ENCODE measurements at places on chromosomes 7 and 10.
A peak's percentile ranks its signal among the peaks of the same experiment; 100 is the strongest.

GRCh38 chr10:132270256-132270655 lies 37.5 kb downstream of the STK32C start:
- DNase-seq = no peak

DNA sequence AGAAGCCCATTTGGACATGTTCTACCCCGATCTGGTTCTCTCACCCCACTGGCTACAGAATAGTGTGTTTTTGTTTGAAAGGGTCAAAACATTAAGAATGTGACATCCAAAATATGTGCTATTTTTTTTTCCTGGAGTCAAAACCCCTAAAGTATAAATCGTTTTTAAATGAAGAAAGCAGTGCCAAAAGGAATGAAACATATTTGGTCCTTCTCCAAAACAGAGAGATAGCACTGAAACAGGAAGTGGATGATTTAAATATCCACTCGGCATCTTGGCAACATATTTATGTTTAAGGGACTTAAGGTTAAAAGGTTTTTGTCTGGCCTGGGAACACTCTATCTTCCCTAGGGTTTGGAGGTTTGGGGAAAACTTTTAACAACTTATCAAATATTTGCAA lies 32.3 kb downstream of the CALD1 start:
- no peak for DNase-seq

DNA sequence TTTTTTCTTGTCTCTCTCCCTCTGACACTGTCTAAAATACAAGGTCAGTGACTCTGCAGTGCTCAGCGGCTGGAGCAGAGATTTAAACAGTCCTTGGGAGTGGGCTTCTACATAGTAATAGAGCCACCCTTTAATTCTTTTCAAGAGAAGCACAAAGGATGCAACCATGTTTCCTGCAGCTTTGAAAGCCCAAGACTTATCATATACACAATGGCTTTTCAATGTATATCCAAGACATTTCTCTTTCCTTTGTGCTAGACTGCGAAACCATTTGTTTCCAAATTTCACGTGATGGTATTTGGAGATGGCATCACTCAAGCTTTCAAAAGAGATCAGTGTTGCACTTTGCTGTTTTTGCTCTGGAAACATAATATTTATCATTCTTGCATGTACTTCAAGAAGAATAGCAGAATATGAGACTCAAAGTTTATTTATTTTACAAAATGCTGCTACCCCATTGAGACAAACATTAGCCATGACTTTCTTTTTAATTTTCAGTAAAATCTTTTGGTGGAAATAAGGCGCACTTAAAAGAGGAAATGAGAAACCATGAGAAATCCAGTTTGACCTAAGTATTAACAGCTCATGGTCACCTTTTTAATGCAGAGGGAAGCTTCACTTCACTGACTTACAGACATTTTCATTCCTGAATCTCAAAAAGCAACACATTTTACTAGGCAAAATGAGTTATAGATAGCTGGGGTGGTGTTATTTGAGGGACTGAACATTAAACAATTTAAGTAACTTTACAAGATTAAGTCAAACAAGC lies 76.6 kb downstream of the SEMA3C start:
- no peak for DNase-seq

GRCh38 chr7:155483868-155484325 lies 26.0 kb downstream of the EN2 start:
- DNase-seq = no peak

GRCh38 chr10:30583778-30584415 lies 45.7 kb downstream of the LYZL2 start:
- DNase-seq = no peak

GRCh38 chr7:129853661-129854268 lies 99.0 kb downstream of the UBE2H start:
- DNase-seq = no peak

GRCh38 chr7:111137296-111138192 lies 46.6 kb downstream of the LRRN3 start:
- no peak for DNase-seq

DNA sequence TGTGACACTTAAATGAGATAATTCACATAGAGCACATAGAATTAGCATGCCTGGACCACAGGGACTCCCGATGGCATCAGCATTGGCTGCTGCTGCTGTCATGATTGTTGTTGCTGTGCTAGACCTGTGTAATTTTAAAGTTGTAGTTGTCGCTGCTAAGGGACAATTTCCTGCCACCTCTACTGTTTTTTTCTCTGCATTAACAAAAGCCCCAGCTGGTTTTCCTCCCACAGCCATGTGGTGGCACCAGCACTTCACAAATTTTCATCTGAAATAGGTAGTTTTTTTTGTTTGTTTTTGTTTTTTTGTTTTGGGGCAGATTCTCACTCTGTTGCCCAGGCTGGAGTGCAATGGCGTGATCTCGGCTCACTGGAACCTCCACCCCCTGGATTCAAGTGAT lies 25.4 kb upstream of the PRXL2A start:
- DNase-seq = peak; percentile 27

DNA sequence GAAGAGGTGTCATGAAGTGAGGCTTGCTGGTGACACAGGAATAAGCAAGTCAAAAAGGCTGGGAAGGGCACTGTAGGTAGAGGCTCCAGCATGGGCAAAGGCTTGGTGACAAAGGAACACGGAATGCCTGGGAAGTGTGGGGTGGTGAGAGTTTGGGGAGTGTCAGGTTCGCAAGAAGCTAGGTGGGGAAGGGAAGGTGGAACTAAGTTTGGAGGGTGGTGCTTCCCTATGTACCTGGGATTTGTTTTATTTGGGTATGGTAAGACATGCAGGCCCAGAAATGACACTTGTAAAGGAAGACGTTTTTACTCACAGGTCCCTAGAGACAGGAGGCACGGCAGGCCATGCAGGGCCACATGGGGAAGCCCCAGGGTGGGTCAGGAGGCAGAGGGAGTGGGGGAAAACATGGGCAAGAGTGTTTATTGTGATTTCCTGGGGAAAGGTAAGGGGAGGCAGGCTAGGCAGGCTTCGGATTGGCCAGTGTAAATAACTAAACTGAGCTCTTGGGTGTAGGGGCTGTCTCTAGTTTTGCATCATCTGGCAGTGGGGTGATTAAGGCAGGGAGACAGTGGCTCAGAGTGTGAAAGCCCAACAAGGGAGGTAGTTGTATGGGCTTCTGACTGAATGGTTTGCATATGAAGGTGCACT lies 52.1 kb downstream of the SH2D4B start:
- no peak for DNase-seq

GRCh38 chr10:58897236-58897635 lies 279.2 kb upstream of the PHYHIPL start:
- DNase-seq = no peak

GRCh38 chr7:155462163-155462735 lies 4.3 kb downstream of the EN2 start:
- no peak for DNase-seq

GRCh38 chr10:77070346-77070745 lies 567.3 kb downstream of the KCNMA1 start:
- DNase-seq = no peak

GRCh38 chr7:106305732-106306131 lies 20.9 kb upstream of the NAMPT start:
- no peak for DNase-seq

- no peak for DNase-seq
Measured at GRCh38 chr10:126199221-126199998, 188.9 kb downstream of the ADAM12 start.

DNA sequence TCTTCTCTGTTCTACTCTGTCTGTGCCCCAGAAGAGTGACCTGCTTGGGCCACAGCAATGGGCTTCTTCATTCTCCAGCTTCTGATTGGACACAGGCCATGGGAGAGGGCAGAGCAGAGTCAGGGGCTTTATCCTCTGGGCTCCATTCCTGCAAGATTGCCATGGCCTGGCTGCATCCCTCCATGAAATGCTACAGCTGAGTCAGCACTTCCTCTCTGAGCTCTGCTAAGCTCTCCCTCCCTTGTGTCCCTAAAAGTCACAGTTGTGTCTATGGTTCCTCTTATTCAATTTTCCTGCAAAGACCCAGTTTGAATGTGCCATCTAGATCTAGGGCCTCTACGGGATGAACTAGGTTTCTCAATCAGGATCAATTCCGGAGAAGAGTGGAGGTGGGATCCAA lies 903.8 kb downstream of the TYW1 start:
- no peak for DNase-seq

DNA sequence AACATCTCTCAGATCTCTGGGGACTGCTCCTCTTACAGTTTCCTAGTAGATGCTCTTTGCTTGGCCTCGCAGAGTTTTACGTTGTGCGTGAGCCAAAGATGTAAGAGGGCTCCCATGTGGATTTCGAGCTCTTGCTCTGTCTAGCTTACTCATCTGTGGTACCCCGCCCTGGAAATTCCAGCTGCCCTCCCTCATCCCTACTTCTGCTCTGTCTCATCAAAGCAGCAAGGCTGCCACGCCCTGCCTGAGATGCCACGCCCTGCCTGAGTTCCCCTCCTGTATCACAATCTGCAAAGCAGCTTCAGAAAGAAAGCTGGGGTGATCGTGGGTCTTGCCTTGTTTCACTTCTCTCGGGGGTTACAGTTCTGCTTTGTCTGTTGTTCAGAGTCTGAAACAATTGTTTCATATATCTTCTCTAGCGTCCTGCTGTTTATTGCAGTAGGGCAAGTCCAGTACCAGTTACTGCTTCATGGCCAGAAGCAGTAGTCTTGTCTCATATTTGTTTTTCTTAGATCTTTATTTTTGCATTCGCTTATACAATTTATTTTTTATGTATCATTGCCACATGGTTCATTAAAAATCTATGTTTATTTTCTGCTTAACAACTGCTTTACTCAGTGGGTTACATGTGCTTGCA lies 36.1 kb upstream of the CCNY start:
- no peak for DNase-seq

DNA sequence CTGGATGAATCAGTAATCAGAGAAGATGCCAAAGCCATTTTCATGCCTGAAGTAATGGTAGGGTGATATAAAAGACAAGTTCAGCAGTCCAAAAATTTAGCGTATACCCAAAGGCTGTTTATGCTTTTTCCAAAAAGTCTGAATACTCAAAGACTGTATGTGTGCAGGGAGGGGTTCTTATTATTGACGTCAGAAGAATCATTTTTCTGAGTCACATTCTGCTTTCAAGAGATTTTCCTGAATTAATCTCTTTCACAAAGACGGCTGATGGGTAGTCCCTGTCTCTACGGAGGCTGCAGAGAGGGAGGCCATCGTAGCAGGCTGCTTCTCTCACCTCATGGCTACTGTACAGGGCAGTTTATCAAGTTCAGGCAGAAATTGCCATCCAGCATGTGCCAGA lies 30.7 kb upstream of the ABLIM1 start:
- no peak for DNase-seq

- no peak for DNase-seq
Measured at GRCh38 chr10:129472696-129473555, 5.9 kb downstream of the MGMT start.

GRCh38 chr10:118710487-118710886 lies 44.3 kb downstream of the CACUL1 start:
- no peak for DNase-seq

GRCh38 chr10:71297343-71297742 lies 21.7 kb upstream of the SLC29A3 start:
- no peak for DNase-seq

- no peak for DNase-seq
Measured at GRCh38 chr7:79664884-79665676, 211.6 kb upstream of the MAGI2 start.

- DNase-seq = no peak
Measured at GRCh38 chr7:158585721-158586498, 1.7 kb downstream of the PTPRN2 start.

GRCh38 chr7:36391436-36392198 lies 2.0 kb downstream of the ANLN start:
- no peak for DNase-seq

DNA sequence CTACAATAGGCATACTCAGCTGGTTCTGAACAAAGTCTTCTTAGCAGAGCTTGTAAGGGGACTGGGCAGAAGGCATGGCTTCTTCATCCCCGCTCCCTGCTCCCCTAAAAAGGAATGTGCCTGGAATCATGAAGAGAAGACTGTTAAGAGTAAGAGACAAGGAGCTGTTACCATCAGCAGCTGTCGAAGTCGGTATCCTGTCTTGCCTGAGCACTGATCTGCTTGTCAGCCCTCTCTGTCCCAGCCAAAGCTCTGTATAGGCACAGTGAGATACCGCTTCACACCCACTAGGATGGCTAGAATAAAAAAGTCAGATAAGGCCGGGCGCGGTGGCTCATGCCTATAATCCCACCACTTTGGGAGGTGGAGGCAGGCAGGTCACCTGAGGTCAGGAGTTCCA lies 2.4 kb downstream of the ABLIM1 start:
- no peak for DNase-seq

GRCh38 chr7:50330254-50330653 lies 25.7 kb downstream of the IKZF1 start:
- no peak for DNase-seq

GRCh38 chr10:101576211-101576863 lies 11.7 kb downstream of the POLL start:
- no peak for DNase-seq

DNA sequence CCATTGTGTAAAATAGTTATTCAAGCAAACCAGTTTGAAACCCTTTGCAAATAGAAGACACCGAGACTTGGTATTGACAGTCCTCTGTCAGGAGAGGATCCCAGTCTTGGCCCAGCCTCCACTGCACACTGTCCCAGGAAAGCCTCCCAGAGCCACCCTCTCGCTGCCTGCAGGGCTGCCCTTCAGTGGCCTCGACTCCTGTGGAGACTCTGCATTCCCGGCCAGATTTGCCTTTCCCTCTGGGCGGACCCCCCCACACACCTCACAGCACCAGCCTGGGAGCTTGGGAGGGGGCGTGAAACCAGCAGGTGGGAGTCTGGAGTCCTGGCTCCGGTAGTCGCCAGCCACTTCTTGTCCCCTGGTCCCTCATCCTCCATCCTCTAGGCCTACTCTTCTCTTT lies 48.7 kb downstream of the GRK5 start:
- no peak for DNase-seq

DNA sequence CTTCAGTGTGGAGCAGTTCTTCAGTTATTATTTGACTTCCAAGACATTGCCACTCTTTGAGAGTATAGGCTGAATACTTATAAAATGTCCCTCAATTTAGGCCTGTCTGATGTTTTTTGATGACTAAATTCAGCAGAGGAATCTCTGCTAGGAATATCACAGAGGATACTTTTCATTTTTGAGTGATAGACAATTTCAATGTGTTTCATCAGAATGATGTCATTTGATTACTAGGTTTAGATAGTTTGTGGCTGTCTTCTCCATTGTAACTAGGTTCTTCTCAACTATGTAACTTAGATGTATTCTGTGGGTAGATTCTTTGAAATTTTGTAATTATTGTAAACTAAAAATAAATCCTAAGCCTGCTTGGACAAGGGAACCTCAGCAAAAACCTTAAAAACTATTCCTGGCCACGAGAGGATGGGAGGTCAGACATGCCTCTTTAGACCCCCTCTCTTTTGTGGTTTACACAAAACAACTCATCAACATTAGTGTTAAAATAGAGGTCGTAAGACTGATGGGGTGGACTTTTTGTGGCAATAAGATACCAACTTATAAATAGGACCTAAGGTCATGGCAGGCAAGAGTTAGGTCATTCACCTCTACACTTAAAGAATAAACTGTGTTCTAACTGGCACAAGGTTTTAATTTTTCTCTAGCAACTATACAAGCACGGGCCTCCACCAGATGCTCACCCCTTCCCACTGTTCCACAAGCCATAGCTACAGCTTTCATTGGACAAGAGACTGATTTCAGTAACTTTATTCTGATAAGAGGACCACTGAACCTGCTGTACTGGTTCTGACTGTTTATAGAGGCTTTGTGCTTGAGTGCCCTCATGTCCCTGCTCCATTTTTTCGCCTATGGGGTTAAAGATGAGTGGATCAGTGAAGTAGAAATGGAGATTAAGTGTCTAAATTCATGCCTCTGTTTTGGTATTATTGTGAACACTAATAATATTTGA lies 33.7 kb downstream of the CYP2C8 start:
- no peak for DNase-seq

- DNase-seq = no peak
Measured at GRCh38 chr7:66790725-66791124, 50.2 kb downstream of the RABGEF1 start.

GRCh38 chr10:73771722-73772280 lies 10.0 kb upstream of the CHCHD1 start:
- DNase-seq = no peak
